Fibroblast of villous mesenchyme (primary cell): ENCODE measurements at places on chromosomes 16 and 17. TPM values are rescaled to one million over a fixed set of nuclear protein-coding genes. Genes with fewer than 3 reads are reported as not detected.

Gene TPPP3
- total RNA-seq = 0.86 and 0.97 TPM in 2 replicates

DNA sequence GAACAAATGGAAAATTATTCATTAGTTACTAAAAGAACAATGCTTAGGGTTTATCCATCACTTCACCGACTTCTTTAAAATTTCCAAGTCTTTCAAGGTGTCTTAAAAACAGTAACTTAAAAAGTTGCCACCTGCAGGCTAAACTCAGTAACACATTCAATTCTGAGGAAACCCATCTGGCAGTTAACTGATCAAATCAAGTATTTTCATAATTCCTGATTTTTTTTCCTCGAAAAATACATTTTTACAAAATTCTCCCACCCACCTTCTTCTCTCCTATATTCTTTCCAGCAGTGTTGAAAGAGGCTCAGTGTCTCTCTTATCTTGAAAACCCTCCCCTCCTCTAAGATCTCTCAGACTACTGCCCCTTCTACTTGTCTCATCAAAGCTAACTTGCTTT lies 29.9 kb downstream of the PARN start:
- peak; percentile 40 for DNase-seq

GRCh38 chr16:88430524-88431446 lies 22.3 kb upstream of the ZFPM1 start:
- no peak for DNase-seq

Gene KRTAP1-5
- 11.0 and 16.4 TPM in 2 replicates for total RNA-seq

Gene C17orf50
- not detected in 2 replicates for total RNA-seq

Gene ALOXE3
- not detected in 2 replicates for total RNA-seq

DNA sequence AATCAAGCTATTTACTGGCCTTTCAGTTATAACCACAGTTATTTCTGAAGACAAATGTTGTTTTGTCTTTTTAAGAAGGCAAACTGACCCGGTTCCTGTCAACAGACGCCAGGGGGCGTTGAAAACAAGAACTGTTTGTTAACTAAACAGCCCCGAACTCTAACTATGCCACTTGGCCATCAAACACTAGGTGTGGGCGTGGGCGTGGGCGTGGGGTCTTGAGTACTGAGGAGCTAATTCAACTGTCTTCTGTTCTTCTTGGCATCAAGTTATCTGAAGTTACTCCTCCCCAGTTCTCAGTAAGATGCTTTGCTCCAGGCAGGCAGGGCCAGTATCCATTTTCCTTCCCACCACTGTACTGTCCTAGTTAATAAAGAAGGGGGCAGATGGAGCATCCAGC lies 63.3 kb upstream of the MTMR4 start:
- DNase-seq = peak; percentile 59
